ENCODE measurements at places on chromosomes 7 and 10. TPM values are rescaled to one million over a fixed set of nuclear protein-coding genes. Genes with fewer than 3 reads are reported as not detected.

The LRRC72 gene
- total RNA-seq, result not detected

The BMPR1A gene
- total RNA-seq, result 69.0 TPM

The RELN gene
- total RNA-seq, result 0.49 TPM

The MRC1 gene
- 73.4 TPM for total RNA-seq

The ABCA13 gene
- not detected for total RNA-seq

The RAMP3 gene
- 123 TPM for total RNA-seq

The LIPK gene
- total RNA-seq, result not detected

The PRDX3 gene
- 77.6 TPM for total RNA-seq

The PDZD7 gene
- 0.14 TPM for total RNA-seq

The CYP3A5 gene
- 5.4 TPM for total RNA-seq

The SH2D4B gene
- not detected for total RNA-seq

The ADRB1 gene
- total RNA-seq, result 0.27 TPM

The ZNF804B gene
- not detected for total RNA-seq

The C10orf71 gene
- 0.14 TPM for total RNA-seq

The LIPN gene
- total RNA-seq, result not detected

The LBX1 gene
- not detected for total RNA-seq

The PRSS1 gene
- 16.9 TPM for total RNA-seq

The LRRD1 gene
- total RNA-seq, result not detected

The MALRD1 gene
- total RNA-seq, result 0.92 TPM

The TMEM184A gene
- total RNA-seq, result 1.5 TPM

The APBB1IP gene
- total RNA-seq, result 9.2 TPM

The DENND2A gene
- 4.9 TPM for total RNA-seq

The HTR7 gene
- total RNA-seq, result 9.9 TPM

The COL1A2 gene
- total RNA-seq, result 1,356 TPM

The SVOPL gene
- not detected for total RNA-seq

The FFAR4 gene
- total RNA-seq, result not detected

The NPSR1 gene
- total RNA-seq, result not detected

The MORN4 gene
- 6.6 TPM for total RNA-seq

The ANKRD22 gene
- total RNA-seq, result not detected

The CFAP70 gene
- 1.9 TPM for total RNA-seq

The PRKCQ gene
- 0.42 TPM for total RNA-seq

The RET gene
- total RNA-seq, result 0.14 TPM

The ARMH3 gene
- 21.1 TPM for total RNA-seq

The PAX2 gene
- not detected for total RNA-seq

The ECD gene
- 39.2 TPM for total RNA-seq

The LOXL4 gene
- 15.4 TPM for total RNA-seq

The SPDYE6 gene
- total RNA-seq, result not detected

The MUC12 gene
- total RNA-seq, result not detected

The PON1 gene
- total RNA-seq, result not detected

The SDK1 gene
- 27.5 TPM for total RNA-seq

The NHLRC2 gene
- total RNA-seq, result 56.5 TPM

The PVRIG gene
- not detected for total RNA-seq

The AKR1B15 gene
- total RNA-seq, result 0.27 TPM

The PLCE1 gene
- total RNA-seq, result 28.3 TPM

The POLR2J2 gene
- 14.3 TPM for total RNA-seq

The HOXA9 gene
- not detected for total RNA-seq

The DPCD gene
- 12.6 TPM for total RNA-seq

The ATRNL1 gene
- 24.6 TPM for total RNA-seq

The TUBAL3 gene
- not detected for total RNA-seq

The HSPA12A gene
- total RNA-seq, result 13.6 TPM

The DDC gene
- 0.85 TPM for total RNA-seq

The PON2 gene
- 76.2 TPM for total RNA-seq

The SEMA3D gene
- total RNA-seq, result 18.5 TPM

The TPST1 gene
- total RNA-seq, result 25.4 TPM

The RGR gene
- not detected for total RNA-seq

The MYH16 gene
- not detected for total RNA-seq

The NUTM2A gene
- total RNA-seq, result 0.81 TPM

The PDE6C gene
- not detected for total RNA-seq

Data from thoracic aorta (tissue), 2 donors.